ENCODE measurements at places on chromosomes 7 and 10.

GRCh38 chr7:30941582-30942323 is 22.0 kb upstream of the GHRHR start:
- no peak for DNase-seq

DNA sequence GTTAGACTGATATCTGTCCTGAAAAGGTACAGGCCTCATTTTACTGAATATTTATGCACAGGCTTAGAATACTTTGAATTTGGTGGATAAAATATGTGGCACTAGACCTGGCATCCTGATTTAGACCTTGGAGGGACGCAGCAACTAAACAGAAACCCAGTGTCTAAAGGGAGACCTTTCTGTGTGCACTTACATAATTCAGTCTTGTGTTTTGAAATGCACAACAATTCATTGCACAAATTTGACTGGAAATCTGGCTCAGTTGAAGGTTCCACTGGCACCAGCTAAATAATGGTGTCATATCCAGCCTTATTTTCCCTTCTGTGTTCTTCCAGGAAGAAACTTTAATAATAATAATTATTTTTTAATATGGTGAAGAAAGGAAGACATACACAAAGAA is 142.1 kb downstream of the SND1 start:
- no peak for DNase-seq

GRCh38 chr7:94222516-94222915 is 172.2 kb upstream of the COL1A2 start:
- no peak for DNase-seq

- no peak for DNase-seq
These were observed 70.0 kb downstream of the SEMA3C start for GRCh38 chr7:80848841-80849240.

GRCh38 chr7:24042028-24042427 is 242.0 kb upstream of the NPY start:
- no peak for DNase-seq

DNA sequence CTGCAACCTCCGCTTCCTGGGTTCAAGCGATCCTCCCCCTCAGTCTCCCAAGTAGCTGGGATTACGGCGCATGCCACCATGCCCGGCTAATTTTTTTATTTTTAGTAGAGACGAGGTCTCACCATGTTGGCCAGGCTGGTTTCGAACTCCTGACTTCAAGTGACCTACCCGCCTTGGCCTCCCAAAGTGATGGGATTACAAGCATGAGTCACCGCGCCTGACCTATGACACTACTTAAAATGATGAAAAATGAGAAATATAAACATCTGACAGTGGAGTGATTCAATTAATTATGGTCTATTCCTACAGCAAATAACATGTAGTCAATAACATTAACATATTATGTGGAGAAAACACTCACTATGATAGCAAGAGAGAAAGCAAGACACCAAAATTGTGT is 2.2 kb downstream of the BRAT1 start:
- peak; percentile 17 for DNase-seq

GRCh38 chr10:128710798-128711183 is 584.6 kb upstream of the MKI67 start:
- no peak for DNase-seq

DNA sequence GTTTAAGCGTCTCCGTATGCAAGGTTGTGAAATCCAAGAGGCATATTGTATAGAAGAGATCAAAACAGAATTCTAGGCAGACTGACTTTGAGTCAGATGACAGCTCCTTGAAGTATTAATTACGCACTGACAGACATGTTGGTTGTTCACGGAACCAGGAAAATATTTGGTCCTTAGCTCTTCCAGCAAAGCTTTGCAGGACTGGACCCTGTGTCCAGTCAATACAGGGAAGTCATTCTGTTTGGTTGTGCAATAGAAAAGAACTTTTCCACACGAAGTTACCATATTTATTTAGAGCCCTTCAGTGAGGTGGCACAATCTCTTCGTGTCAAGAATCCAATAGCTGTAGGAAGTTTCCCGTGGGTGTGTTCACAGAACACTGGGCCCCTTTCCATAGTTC is 205.3 kb downstream of the ARHGAP21 start:
- no peak for DNase-seq

GRCh38 chr10:100894589-100895294 is 18.0 kb upstream of the SLF2 start:
- DNase-seq, result no peak

DNA sequence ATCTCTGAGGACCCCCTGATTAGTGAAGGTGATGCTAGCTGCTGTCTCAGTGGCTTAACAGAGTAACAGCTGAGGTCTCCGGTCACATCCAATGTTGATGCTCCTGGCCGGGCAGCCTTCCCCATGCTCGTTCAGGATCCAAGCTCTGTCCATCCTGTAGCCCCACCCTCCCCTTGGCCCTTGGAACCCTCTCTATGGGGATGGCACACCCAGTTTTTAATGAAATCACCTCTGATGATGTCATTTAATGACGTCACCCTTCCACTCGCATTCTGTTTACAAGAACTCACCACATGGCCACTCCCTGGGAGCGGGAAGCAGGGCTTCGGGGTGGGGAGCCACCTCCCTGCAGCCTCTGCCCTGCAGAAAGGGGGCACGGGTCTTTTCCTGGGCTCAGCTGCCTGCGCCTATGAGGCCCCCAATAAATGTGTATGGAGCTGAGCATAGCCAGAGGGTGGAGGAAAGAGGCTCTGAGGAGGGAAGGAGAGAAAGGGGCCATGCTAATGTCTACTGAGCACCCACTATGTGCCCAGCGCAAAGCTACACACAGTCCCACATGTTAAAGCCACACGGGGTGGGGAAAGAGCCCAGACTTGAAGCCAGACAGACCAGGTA is 95.5 kb downstream of the OAT start:
- DNase-seq, result no peak

- no peak for DNase-seq
These were observed 143.2 kb upstream of the ANK3 start for GRCh38 chr10:60532696-60533468.

GRCh38 chr10:23106331-23107072 is 11.1 kb downstream of the MSRB2 start:
- DNase-seq, result no peak

DNA sequence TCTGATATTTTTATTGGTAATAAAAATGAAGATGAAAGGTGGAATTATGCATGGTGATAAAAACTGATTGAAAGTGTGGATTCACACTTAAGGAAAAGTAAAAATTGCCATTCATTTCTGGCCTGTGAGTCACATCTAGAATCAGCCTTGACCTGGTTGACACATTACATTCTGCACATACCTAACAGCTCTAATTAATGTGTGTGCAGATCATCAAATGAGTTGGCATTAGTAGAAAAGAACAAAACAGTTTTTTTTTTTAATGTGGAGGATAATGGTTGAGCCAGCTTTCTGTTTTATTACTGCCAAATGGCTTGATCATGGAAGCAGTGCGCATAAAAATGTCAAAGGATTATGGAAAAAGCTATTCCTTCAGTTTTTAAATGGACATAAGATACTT is 142.6 kb upstream of the TMEM196 start:
- peak; percentile 13 for DNase-seq

DNA sequence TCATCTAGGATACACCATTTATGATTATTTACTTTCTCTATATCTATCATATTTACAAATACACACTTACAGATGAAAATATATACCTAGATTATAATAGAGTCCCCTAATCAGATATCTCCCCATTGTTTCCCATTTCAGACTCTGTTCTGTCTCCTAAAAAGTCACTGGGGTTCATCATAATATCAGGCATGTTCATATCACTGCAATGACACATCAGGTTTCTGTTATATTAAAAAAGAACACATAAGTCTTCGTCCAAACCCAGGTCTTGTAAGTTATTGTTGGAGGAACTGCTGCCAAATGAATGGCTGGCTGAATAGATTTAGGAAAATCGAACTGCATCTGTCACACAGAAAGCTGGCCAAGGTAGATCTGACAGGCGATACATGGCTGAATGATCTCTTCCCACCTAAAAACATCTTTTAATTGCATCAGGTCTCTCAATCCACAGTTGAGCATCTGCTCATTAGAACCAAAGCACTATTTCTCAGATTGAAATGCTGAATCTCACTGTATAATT is 178.7 kb downstream of the CACNA2D1 start:
- DNase-seq, result no peak

- DNase-seq, result no peak
These were observed 14.6 kb downstream of the GATA3 start for GRCh38 chr10:8069108-8069507.

DNA sequence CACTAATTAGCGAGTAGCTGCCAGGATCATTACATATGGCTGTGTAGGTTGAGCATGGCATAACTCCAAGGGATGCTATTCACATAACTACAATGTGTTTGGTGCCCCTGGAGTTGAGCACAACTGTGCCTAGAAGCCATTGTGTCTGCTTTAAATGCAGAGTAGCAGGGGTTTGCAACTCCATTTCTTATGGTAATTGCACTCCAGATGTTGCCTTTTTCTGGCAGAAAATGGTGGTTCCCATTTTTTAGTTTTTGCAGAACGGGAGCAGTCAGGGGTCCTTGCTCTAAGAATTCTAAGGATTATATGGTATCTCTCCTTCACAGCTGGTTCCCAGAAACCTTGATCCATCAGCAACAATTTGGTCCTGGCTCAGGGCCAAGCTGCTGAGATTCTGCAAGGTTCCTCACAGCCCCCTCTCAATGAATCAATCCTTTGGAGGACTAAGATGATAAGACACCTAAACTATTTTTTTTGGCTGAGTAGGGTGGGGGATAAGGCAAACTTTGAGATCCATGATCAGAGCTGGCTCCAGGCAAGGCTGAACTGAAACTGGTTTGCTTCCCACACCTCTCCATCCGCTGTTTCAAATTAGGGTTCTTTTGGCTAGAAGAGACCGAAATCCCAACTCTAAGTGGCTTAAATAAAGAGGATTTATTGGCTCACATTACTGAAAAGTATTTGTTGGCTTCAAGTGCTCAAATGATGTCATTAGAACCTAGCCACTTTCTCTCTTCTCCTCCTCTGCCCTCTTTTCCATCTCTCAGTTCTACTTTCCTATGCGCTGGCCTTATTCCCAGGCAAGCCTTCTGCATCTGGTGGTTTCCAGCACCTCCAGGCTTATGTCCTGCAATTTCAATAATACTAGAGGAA is 97.5 kb upstream of the CCDC6 start:
- no peak for DNase-seq

DNA sequence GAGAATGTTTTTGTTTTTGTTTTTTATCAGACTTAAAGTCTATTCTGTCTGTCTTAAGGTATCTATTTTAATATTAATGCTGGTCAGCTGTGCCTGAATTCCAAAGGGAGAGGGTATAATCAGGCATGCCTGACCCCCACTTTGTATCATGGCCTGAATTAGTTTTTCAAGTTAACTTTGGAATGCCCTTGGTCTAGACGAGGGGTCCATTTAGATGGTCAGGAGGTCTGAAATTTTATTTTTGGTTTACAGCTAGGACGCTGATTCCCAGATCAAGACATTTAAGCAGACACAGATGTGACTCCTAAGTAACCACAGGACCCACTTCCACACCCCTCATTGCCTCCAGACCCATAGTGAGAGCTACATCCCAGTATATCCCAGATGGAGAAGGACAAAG is 189.5 kb downstream of the ARHGAP12 start:
- DNase-seq, result no peak

- DNase-seq, result no peak
These were observed 10.9 kb downstream of the TARP start for GRCh38 chr7:38262545-38262944.

DNA sequence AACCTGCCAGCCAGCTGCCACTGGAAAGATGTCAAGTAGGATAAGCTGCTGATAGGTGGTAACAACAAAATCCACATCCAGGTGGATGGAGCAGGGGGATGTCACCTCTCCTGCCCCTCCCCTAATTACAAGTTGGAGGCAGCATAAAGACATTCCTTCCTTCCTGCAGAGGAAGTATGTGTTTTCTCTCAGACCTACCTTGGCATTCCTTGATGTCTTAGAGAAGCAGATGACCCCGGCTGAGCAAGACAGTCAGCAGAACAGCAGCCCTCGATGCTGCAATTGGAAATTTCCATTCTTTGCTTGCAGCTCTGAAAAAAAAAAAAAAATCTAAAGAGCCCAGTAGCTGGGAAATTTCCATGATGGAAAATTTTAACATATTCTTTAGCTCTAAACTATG is 137.5 kb upstream of the MKLN1 start:
- no peak for DNase-seq

- DNase-seq, result no peak
These were observed 34.8 kb upstream of the ADO start for GRCh38 chr10:62769574-62770242.

GRCh38 chr7:105336009-105336408 is 52.7 kb downstream of the SRPK2 start:
- peak; percentile 37 for DNase-seq

DNA sequence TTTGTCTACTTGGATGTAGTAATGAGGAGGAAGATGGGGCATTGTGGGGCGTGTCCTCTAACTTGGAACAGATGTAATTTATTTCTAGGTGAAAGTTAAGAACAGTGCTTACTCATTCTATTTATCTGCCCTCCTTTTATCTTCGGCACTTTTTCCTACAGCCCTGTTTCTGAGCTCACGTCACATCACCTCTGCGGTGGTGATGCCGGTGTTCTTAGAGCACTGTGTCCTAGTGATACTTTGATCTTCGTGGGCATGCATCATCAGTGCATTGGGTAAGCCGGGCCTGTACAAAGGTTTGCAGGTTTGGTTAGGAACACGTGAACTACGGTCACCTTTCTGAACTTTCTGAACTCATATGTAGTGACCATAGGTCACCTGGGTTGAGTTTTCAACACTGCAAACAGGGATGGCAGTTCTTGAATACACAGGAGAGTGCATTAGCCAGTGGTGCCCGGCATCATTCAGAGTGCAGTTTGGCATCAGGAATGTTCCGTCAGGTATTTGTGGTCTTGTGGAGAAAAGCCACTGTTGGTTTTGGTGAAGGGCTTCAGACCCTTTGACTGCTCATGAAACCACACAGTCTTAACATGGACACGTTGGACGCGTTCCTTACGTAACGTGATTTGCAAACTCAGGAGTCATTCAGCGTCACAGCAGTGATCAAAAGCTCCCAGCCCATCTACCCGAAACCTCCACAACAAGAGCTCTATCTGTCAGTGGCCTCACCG is 5.6 kb downstream of the POR start:
- DNase-seq, result no peak

GRCh38 chr7:74599244-74599643 is 58.3 kb upstream of the GTF2I start:
- DNase-seq, result no peak

- no peak for DNase-seq
These were observed 81.5 kb upstream of the GNAI1 start for GRCh38 chr7:80053124-80053523.

DNA sequence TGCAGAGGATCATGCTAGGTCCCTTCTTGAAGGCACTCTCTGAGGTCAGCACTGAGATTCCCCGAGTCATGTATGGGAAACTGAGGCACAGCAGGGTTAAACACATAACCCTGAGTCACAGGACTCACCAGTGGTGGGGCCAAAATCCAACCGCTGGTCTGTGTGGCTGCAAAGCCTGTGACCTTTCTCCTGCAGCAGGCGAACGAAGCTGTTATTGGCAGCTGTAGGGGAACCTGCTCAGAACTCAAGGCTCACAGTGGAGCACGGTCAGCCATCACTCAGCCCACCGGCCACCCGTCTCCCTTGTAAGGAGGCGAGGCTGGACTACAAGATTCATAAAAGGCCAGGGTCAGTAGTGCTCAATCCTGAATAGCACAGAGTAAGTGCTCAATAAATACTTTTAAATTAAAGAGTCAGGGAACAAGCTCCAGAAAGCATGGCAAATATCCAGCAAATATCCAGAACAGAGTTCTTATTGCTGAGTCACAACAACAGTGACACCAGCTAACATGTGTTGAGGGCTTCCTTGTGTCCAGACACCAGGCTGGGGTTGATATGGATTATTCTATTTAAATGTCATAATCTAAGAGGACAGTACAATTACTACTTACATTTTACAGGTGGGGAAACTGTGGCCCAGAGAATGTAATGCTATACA is 34.9 kb downstream of the CHST15 start:
- DNase-seq, result no peak

- no peak for DNase-seq
These were observed 32.2 kb downstream of the ZCCHC24 start for GRCh38 chr10:79413196-79413595.

Data from RKO (cell line).